Ovary (tissue), 10 donors: ENCODE measurements at places on chromosomes 5 and 9. TPM values are rescaled to one million over a fixed set of nuclear protein-coding genes. Genes with fewer than 3 reads are reported as not detected.

Gene SLC25A2
- 0.65 TPM for total RNA-seq

Gene VPS13A
- 12.7 TPM for total RNA-seq

Gene GFM2
- total RNA-seq: 22.1 TPM

Gene GTF2H2C
- total RNA-seq: 18.0 TPM

Gene DEPDC1B
- total RNA-seq: not detected

- DNase-seq: no peak
- H3K4me1 ChIP-seq: no peaks in the 10 kb centered on the region
- H3K36me3 ChIP-seq: no peaks in the 10 kb centered on the region
- no peaks in the 10 kb centered on the region for H3K27me3 ChIP-seq
- no peak overlapping the region for H3K27ac ChIP-seq
Observed at GRCh38 chr5:16570121-16570815, 46.5 kb downstream of the RETREG1 start.

GRCh38 chr5:167783145-167783817 lies 508.2 kb upstream of the WWC1 start:
- no peaks in the 10 kb centered on the region for H3K27me3 ChIP-seq
- no peak overlapping the region for H3K4me3 ChIP-seq
- no peak for DNase-seq

GRCh38 chr9:100511205-100511604 lies 38.3 kb downstream of the TMEFF1 start:
- DNase-seq: no peak
- no peaks in the 10 kb centered on the region for H3K36me3 ChIP-seq
- no peaks in the 10 kb centered on the region for H3K4me1 ChIP-seq
- no peak overlapping the region for H3K4me3 ChIP-seq

- peak; percentile 70 for DNase-seq
- H3K4me1 ChIP-seq: peaks cover 3% of the 10 kb centered on the region
- no peaks in the 10 kb centered on the region for H3K27me3 ChIP-seq
- no peak overlapping the region for H3K27ac ChIP-seq
- H3K4me3 ChIP-seq: no peak overlapping the region
- no peaks in the 10 kb centered on the region for H3K36me3 ChIP-seq
Observed at GRCh38 chr9:35553670-35554543, 51.2 kb upstream of the TESK1 start.

DNA sequence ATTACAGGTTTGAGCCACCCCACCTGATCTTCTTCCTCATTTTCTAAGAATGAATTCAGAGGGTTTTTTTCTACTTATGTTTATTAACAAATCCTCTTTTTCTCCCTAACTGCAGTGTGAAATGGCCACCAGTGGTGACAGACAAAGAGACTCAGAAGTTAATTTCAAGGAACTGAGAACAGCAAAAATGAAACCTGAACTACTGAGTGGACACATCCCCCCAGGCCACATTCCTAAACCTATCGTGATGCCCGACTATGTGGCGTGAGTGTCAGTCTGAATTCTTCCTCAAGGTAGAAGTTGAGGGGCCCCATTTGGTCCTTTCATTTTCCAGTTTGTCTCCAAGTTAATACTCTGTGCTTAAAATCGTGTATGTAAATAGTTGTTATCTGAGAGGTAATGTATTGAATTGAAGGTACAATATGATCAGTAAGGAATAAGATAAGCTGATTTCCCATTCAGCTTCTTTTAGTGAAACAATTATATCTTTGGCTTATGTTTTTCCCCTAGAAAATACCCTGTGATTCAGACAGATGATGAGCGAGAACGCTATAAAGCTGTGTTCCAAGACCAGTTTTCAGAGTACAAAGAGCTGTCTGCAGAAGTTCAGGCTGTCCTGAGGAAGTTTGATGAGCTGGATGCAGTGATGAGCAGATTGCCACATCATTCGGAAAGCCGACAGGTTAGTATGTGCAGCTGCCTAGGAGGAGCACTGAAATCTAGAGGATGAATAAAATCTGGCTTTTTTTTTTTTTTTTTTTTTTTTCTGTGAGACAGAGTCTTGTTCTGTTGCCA lies 17.7 kb downstream of the MARVELD2 start:
- H3K4me1 ChIP-seq: no peaks in the 10 kb centered on the region
- DNase-seq: no peak
- no peak overlapping the region for H3K4me3 ChIP-seq
- H3K27ac ChIP-seq: no peak overlapping the region
- H3K27me3 ChIP-seq: no peaks in the 10 kb centered on the region
- no peaks in the 10 kb centered on the region for H3K36me3 ChIP-seq

GRCh38 chr5:120499876-120500563 lies 35.9 kb downstream of the PRR16 start:
- no peaks in the 10 kb centered on the region for H3K27me3 ChIP-seq
- no peaks in the 10 kb centered on the region for H3K4me1 ChIP-seq
- DNase-seq: no peak
- H3K36me3 ChIP-seq: no peaks in the 10 kb centered on the region

DNA sequence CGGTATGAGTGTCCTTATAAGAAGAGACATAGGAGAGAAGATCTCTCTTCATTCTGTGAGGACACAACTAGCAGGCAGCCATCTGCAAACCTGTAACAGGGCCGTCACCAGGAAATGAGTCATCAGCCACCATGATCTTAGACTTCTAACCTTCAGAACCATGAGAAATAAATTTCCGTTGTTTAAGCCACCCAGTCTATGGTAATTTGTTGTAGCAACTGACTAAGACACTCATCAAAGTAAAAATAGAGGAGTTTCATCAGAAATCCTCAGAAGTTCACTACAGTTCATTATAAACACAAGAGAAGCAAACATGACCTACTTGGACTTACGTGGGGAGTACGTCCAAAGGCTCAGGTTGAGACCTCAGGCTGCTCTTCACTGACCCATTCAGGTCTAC lies 357.7 kb downstream of the SEMA5A start:
- H3K4me1 ChIP-seq: no peaks in the 10 kb centered on the region
- H3K4me3 ChIP-seq: no peak overlapping the region
- H3K27ac ChIP-seq: no peak overlapping the region
- no peaks in the 10 kb centered on the region for H3K27me3 ChIP-seq
- no peak for DNase-seq
- no peaks in the 10 kb centered on the region for H3K36me3 ChIP-seq

DNA sequence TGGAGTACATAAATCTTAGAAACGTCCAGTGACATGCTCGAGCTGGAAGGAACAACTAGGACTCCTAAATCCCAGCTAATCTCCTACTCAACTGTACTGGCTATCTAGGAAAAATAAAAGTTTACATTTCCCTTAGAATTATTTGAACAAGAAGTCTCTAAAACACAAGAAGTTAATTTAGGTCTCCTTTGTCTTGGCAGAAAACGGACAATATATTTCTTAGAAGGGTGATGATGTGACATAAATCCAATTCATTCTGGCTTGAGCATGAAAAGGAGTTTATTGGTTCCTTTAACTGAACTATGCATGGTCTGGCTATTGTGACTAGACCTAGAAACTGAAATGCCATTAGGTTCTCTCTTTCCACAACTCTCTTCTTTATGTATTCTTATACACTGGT lies 1242.2 kb upstream of the DMAC1 start:
- H3K4me1 ChIP-seq: no peaks in the 10 kb centered on the region
- no peak overlapping the region for H3K27ac ChIP-seq
- no peak for DNase-seq
- no peaks in the 10 kb centered on the region for H3K27me3 ChIP-seq

DNA sequence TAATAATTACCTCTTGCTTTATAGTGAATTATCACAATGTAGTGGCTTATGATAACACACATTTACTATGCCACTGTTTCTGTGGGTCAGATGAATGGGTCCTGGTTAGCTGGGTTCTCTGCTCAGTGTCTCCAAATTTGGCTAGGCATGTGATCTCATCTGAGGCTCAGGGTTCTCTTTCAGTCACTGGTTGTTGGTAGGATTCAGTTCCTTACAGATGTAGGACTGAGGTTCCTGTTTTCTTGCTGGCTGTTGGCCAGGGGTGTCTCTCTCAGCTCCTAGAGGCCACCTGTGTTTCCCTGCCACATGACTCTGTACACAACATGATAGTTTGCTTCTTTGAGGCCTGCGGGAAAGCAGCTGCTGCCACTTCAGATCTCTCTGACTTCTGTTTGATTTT lies 7.1 kb downstream of the NFX1 start:
- H3K4me3 ChIP-seq: no peak overlapping the region
- no peak overlapping the region for H3K27ac ChIP-seq
- peaks cover 12% of the 10 kb centered on the region for H3K4me1 ChIP-seq
- DNase-seq: no peak

DNA sequence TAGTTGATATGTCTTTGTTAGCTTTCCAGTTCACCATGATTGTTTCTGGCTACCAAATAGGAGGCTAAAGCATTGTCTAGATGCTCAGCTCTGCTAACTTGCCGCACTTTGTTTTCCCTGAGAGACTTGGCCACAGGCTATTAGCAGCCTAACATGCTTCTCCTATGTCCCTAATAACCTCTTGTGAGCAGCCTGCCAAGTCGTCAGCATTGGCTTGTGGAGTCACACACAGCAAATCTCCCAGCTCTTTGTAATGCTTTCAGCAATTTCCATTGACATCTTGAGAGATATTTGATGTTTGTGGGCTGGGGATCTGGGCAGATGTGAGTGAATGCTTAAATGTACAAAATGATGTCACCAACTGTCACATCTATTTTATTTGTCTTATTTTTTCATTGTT lies 346.9 kb downstream of the KDM4C start:
- H3K36me3 ChIP-seq: no peaks in the 10 kb centered on the region
- no peaks in the 10 kb centered on the region for H3K4me1 ChIP-seq
- H3K4me3 ChIP-seq: no peak overlapping the region
- H3K27me3 ChIP-seq: no peaks in the 10 kb centered on the region
- no peak for DNase-seq
- no peak overlapping the region for H3K27ac ChIP-seq

DNA sequence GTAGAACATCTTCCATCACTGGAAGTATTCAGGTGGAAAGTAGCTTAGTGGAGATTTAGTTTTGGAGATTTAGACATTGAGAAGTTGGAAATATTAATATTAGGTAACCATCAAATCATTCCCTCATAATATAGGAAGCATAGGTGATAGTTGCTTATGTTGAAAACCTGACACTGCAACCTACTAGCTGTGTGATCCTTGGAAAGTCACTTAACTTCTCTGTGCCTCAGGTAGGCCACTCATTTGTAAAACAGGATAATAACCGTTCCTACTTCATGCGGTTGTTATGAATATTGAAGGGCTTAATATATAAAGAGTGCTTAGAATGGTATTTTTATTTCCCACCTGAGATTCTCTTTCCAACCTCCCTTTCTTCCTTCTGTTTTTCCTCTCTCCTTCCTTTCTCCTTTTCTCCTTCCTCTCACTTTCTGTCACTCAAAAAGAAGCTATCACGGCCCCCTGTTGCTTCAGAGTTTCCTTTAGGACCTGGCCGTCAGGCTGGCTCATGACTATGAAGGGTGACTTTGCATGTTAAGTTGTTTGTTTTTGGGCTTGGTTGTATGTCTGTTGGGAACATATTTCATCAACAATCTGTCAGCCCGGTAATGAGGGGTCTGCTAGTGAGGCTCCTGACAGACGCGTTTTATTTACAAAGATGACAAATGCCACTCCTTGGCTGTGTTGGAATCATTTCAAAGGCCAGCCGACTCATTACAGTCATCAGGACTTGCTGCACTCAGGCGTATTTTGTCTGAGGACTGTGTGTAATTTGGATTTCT lies 31.0 kb downstream of the DOCK2 start:
- no peaks in the 10 kb centered on the region for H3K27me3 ChIP-seq
- no peak overlapping the region for H3K4me3 ChIP-seq
- no peaks in the 10 kb centered on the region for H3K4me1 ChIP-seq
- DNase-seq: no peak

DNA sequence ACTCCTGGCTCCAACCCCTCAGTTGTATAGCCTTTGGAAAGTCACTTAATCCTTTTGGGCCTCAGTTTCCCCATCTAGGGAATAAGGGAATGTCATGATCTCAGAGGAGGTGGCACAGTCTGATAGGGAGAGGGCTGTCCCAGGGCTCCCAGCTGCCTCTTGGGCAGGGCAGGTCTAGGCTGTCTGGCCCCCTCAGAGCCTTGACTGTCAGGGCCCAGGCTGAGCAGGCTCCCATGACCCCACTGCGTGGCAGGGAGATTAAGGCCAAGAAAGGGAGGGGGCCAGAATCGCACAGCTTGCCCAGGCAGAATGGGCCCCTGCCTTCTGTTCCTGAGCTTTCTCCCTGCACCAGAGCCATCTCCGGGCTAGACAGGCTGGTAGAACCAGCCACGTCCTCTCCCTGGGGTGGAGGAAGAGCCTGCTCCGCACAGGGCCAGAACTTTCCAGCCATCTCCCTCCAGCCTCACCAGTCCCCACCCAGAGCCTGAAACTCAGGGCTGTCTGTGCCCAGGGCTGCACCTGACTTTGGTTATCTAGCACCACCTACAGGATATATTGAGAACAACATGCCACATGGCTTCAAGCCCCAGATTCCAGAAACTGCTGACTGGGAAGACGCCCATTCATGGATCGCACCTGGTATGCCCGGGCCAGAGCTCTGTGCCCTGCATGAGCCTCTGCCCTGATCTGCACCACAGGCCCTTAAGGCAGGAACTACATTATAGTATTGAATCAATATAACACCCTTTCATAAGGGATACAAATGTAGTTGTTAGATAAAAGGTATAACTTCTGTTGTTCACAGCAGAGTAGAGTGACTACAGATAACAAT lies 32.1 kb downstream of the NAIF1 start:
- no peaks in the 10 kb centered on the region for H3K27me3 ChIP-seq
- H3K4me3 ChIP-seq: no peak overlapping the region
- H3K4me1 ChIP-seq: no peaks in the 10 kb centered on the region

DNA sequence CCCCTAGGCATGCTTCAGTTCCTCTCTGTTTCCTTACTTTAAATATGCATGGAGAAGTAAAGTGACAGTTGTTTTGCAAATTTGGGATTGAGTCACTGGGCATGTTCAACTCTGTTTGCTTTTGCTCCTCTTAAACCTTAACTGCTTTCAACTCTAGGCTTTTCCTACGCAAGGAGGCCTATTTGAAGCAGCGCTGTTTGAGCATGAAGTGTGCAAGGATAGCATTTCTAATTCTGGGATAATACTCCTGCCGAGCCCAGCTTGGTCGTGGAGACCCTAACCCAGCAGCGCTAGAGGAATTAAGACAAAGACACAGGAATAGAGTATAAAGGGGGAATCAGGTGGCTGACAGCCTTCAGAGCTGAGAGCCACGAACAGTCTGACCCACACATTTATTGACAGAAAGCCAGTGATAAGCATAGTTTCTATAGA lies 803.4 kb upstream of the CDH10 start:
- no peak overlapping the region for H3K27ac ChIP-seq
- no peaks in the 10 kb centered on the region for H3K27me3 ChIP-seq
- no peak overlapping the region for H3K4me3 ChIP-seq
- H3K36me3 ChIP-seq: no peaks in the 10 kb centered on the region
- no peaks in the 10 kb centered on the region for H3K4me1 ChIP-seq
- no peak for DNase-seq

DNA sequence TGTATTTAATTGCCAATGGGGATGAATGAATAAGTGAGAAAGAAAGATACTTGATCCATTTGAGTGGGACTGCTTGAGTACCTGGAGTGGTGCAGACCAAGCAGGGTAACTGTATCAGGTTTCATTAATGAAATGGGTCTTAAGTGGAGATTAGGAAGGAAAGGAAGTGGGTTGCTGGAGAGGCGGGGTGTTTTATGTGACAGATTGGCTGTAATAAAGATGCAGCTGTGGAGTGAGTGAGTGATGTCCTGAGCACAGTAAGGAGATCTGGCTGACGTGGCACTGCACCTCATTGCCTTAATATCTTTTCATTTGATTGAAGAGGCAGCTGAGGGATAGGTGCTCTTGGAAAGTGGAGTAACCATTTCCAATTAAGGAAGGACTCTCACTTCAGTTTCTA lies 161.0 kb upstream of the CCDC152 start:
- H3K27ac ChIP-seq: no peak overlapping the region
- DNase-seq: no peak
- H3K36me3 ChIP-seq: no peaks in the 10 kb centered on the region
- H3K4me1 ChIP-seq: peaks cover 7% of the 10 kb centered on the region

GRCh38 chr9:14148501-14149103 lies 165.3 kb downstream of the NFIB start:
- no peak overlapping the region for H3K4me3 ChIP-seq
- H3K36me3 ChIP-seq: no peaks in the 10 kb centered on the region
- DNase-seq: no peak
- H3K27me3 ChIP-seq: no peaks in the 10 kb centered on the region
- H3K4me1 ChIP-seq: no peaks in the 10 kb centered on the region
